ENCODE measurements at places on chromosomes 1 and 21. TPM values are rescaled to one million over a fixed set of nuclear protein-coding genes. Genes with fewer than 3 reads are reported as not detected.

DNA sequence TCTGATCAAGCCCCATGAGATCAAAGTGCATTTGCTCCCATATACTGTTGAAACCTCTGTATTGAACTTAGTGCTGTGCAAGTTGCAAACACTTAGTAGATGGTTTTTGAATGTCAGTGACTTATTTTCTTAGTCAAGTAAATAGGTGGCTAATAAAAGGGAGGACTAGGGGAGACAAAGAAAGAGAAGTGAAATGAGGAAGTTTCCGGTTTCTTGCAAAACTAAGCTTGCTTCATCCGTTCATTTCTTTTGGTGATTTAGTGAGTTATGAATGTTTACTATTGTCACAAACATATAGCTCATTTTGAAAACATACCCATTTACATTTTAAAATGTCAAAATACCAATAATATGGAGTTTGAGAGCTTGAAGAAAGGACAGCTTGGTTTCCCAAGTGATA lies 23.0 kb downstream of the ADAMTS5 start:
- no peak for DNase-seq

DNA sequence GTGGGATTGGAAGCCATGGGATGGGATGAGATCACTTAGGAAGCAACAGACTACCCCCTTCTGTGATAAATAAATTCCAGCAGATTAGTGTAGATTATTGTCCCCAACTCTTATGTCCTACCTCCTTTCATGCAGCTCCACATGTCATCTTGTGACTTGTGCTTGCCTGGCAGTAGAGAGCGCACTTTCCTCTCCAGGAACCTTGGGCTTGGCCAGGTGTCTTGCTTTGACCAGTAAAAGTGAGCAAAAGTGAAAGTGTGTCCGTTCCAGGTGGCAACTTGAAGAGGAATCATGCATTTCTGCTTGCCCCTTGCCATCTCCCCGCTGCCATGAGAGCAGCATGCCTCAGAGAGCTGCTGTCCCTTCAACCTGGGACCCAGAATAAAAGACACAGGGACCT lies 122.9 kb upstream of the ERG start:
- no peak for DNase-seq

- no peak for DNase-seq
Observed at GRCh38 chr1:3363023-3363422, 91.4 kb upstream of the ARHGEF16 start.

DNA sequence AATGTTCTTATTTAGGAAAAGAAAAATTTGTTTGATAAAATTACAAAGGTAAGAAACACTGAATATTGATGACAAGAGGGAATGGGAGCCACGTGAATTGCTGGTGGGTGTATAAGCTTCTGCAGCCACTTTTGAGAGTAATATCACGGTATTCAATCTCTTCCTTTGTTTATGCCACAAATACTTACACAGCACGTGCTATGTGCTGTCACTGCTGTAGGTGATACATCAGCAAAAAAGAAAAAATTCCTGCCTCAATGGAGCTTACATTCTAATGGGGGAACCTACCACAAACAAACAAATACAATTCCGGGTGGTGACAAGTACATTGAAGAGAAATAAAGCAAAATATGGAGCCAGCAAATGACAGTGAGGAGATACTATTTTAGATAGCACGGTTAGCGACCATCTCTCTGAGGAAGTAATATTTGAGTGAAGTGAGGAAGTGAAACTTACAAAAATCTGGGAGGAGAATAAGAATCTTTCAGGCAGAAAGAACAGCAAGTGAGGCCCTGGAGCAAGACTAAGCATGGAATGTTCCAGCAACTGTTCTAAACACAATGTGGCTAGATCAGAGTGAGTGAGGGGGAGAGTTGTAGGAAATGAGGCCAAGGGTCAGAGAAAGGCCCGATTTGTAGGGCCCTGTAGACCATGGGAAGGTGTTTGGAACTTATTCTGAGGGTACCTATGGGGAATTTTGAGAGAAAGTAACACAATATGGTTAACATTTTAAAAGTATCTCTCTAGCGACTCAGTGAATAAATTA lies 2.6 kb upstream of the FCRLB start:
- DNase-seq = no peak

GRCh38 chr1:238982736-238983135 lies 403.6 kb upstream of the CHRM3 start:
- no peak for DNase-seq

DNA sequence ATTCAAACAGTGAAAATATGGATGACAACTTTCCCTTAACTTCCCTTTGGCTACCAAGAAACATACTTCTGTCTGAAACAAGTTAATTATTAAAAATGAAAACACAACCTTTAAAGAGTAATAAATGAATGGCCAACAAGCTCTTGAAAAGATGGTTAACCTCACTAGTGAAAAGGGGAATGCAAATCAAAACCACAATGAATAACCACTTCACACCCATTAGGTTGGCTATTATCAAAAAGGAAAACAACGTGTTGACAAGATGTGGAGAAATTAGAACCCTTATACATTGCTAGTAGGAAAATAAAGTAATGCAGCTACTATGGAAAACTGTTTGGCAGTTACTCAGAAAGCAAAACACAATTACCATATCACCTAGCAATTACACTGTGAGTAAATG lies 14.1 kb downstream of the COP1 start:
- no peak for DNase-seq

- DNase-seq = no peak
Observed at GRCh38 chr1:206895325-206895724, 1.9 kb upstream of the IL24 start.

DNA sequence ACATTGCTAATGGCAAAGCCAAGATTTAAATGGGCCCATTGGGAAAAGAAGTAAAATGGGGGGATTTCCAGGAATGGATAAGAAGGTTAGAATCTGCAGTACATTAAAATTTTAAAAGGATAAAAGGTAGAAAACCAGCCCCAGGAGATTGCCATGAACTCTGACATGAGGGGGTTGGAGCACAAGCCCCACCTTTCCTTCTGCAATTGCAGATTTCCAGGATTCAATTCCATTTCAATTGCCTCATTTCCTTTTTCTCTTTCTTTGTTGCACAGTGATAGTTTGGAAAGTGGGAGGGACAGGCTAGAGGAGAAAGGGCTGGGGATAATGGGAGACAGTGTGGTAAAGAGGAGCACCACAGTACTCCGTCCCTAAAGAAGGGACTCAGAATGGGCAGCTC lies 238.5 kb upstream of the RAB4A start:
- no peak for DNase-seq

DNA sequence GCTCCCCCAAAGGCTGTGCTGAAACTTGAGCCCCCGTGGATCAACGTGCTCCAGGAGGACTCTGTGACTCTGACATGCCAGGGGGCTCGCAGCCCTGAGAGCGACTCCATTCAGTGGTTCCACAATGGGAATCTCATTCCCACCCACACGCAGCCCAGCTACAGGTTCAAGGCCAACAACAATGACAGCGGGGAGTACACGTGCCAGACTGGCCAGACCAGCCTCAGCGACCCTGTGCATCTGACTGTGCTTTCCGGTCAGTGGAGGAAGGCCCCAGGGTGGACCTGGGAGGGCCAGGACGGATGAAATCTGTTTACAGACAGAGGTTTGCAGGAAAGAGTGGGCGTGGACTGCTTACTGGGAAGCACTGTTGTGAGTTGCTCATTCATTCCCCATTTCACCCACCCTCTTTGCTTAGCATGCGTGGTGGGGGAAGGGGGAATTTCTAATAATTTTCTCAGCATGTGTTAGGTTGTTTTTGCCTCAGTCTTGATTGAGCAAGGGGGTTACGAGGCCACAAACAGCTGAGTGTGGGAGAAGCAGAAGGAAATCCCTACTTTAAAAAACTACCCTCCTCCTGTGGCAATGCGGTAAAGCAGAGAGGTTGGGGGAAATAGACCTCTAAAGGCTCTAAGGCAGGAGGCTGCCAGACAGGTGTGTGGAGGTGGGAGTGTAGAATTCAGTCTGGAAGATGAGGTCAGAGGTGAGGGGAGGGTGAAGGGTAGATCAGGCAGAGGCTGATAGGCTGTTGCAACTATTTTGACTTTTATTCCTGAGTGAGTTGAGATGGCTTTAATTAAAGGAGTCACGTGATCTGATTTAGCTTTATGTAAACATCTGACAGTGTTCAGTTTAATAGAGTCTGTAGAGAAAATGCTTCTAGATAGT lies 1.3 kb downstream of the FCGR2A start:
- peak; percentile 15 for DNase-seq

DNA sequence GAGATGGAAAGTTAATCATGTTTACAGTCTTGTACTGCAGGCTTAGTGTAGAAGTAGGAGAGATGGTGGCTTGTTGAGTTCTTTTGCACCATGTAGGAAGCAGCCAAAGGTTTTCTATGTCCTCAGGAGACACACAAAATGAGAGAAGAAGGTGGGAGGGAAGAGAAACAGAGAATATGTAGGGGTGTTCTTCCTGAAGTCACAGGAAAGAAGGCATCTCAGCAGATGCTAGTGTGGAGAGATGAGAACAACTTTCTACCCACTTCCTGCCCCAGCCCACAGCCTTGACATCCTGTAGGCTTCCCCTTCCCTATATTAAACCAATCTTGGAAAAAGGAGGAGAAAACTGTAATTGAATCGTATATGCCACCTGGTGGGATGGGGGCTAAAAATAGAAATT lies 217.0 kb downstream of the S1PR1 start:
- DNase-seq = no peak

DNA sequence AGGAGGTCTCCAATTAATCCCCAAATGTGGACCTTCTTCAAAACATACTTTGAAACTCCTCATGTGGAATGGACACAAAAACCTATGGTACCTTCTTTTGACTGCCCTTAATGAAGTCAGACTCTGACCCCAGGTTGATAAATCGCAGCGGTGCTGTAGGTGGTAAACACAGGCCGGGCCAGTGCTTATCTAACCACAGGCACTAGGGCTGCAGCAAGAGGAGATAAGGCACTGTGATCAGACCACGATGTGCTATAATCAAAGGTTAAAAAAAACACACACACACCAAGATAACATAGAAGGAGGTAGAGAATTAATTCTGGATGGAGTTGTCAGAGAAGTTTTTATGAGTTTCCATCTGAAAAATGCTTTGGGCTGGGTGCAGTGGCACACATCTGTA lies 52.3 kb upstream of the SIPA1L2 start:
- no peak for DNase-seq

Gene RNPC3
- total RNA-seq = 7.0 TPM

Gene C1orf87
- not detected for total RNA-seq

Gene USP25
- total RNA-seq = 25.1 TPM

Gene DCDC2B
- total RNA-seq = not detected

Gene BMP8A
- total RNA-seq = not detected

Gene RAD54L
- 15.3 TPM for total RNA-seq

Gene CELA3B
- not detected for total RNA-seq

Gene RGL1
- 4.9 TPM for total RNA-seq

Gene CSMD2
- total RNA-seq = not detected

Gene L1TD1
- total RNA-seq = not detected

Gene APCS
- total RNA-seq = not detected

Gene FCRL6
- not detected for total RNA-seq

Gene HSF2BP
- total RNA-seq = 2.4 TPM

Measured in MG63 (cell line).